ENCODE measurements at places on chromosomes 12 and 14.

DNA sequence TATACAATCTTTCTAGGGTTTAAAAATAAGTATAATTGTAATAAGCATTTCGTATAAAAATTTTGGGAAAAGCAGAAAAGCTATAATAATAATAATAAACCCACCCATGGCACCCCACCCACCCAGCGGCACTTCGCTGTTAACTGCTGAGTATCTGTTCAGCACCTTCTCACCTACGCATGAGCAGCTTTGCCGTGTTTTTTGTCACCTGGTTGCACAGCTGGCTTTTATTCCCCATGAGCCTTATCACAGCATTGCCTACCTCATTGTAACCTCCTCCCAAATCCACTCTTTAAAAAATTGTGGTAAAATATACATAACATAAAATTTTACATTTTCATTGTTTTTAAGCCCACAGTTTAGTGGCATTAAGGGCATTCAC lies 34.7 kb downstream of the CYP46A1 start:
- DNase-seq = no peak

- DNase-seq = no peak
Observed at GRCh38 chr12:26172013-26172412, 23.4 kb upstream of the SSPN start.

DNA sequence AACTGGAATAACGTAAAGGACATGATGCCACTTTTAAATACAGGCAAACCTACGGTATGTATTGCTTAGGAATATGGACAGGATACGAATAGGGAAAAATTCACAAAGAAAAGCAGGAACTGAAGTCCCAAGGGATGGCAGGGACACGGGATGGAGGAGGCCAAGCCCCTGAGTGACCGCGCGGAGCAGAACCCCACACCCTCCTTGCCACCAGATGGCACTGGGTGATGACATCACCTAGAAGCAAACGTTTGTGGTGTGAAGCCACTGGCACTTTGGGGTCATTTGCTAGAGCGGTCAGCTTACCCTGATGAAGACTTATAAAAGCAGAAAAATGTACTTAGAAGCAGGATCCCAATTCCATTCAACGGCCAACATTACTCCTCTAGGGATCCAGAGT lies 9.4 kb downstream of the DHX37 start:
- DNase-seq = no peak

GRCh38 chr12:78683031-78683430 lies 181.5 kb upstream of the SYT1 start:
- DNase-seq = no peak

DNA sequence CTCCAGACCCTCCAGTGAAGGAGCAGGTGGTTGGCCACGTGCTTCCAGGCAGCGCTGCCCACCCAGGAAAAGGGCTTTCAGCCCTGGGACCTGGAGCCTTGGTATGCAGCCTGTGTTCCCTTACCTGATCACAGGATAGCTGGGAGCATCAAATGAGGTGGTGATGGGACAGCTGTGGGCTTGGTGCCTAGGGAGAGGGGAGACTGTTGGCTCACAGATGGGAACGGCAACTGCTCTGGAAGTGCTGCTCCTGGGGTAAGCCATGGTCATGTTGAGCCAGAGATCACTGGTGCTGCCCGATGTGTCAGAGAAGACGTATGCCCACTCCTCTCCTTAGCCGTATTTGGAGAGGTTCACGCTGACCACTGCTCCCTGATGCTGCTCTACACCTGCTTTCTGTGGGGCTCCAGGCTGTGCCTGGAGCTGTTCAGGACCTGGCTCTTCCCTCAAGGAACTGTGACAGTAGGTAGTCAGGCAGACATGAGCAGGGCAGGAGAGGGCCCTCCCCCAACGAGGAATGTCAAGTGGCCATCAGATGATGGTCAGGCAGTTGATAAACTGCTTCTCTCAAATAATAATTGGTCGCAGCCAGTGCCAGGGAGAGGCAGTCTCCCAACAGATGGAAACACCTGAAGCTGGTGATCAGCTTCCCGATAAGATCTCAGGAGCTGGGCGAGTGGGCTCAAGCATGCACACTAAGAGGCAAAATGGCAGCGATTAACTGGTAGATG lies 2.8 kb upstream of the CYP46A1 start:
- DNase-seq = no peak

DNA sequence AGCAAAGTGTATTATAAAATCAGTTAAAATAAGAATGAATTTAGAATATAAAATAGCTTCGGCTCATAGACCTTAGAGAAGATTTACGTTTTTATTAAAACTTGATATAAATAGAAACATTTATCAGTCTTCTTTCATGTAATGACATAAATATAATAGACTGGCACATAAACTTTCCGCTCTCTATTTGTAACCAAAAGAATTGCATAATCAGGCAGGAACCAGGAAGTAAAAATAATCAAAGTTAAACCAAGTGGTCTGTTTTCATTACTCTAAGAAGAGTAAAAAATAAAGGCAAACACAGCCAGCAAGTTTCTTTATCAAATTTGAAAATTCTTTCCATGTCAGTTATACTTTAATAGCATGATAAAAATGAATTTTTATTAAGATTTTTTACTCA lies 46.3 kb upstream of the ATP2A2 start:
- no peak for DNase-seq

DNA sequence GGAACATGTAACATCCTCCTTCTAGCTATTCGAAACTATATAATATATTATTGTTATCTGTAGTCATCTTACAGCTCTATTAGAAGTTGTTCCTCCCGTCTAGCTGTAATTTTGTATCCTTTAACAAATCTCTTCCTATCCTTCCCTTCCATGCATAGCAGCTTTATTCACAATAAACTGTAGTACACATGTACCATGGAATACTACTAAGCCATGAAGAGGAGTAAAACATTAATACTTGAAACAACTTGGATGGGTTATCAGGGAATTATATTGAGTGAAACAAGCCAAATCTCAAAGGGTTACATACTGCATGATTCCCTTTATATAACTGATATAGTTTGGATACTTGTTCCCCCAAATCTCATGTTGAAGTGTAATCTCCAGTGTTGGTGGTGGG lies 33.9 kb upstream of the STK38L start:
- no peak for DNase-seq

- DNase-seq = no peak
Observed at GRCh38 chr12:26573225-26573909, 259.6 kb downstream of the ITPR2 start.

Measured in activated naive CD4-positive, alpha-beta T cell treated with Interleukin-2 at 50 U/mL for 16 hours (primary cell).